Fibroblast of lung (primary cell): ENCODE measurements at places on chromosomes 4 and X.
A peak's percentile ranks its signal among the peaks of the same experiment; 100 is the strongest.

GRCh38 chr4:48178931-48179330, 44.9 kb upstream of the TXK start:
- H3K4me3 ChIP-seq: no peak overlapping the region
- no peaks in the 10 kb centered on the region for H3K27me3 ChIP-seq
- H3K27ac ChIP-seq: no peak overlapping the region
- no peaks in the 10 kb centered on the region for H3K4me1 ChIP-seq
- H3K36me3 ChIP-seq: no peaks in the 10 kb centered on the region

- no peak overlapping the region for H3K27ac ChIP-seq
- H3K4me1 ChIP-seq: peaks cover 7% of the 10 kb centered on the region
- H3K27me3 ChIP-seq: no peaks in the 10 kb centered on the region
- DNase-seq: no peak
Measured at GRCh38 chr4:15145709-15146108, 143.4 kb downstream of the CPEB2 start.

DNA sequence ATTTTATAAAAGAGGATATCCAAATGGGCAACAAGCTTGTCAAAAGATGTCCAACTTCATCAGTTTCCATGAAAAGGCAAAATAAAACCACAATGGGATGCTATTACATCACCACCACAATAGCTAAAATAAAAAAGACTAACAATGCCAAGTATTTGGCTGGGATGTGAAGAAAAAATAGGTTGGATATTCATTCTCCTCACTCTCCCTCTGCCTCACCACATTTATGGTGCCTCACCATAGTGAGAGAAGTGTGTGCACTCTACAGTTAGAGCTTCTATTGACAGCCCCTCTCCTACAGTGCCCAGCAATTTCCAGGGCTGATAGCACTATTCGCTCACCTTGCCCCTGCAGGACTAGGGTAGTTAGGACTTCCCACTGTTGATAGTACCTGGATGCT, 25.5 kb downstream of the VEGFC start:
- no peak overlapping the region for H3K4me3 ChIP-seq
- DNase-seq: no peak
- H3K27ac ChIP-seq: no peak overlapping the region
- H3K4me1 ChIP-seq: peaks cover 7% of the 10 kb centered on the region
- no peaks in the 10 kb centered on the region for H3K36me3 ChIP-seq

GRCh38 chrX:106177982-106178321, 9.8 kb downstream of the PWWP3B start:
- H3K4me3 ChIP-seq: no peak overlapping the region
- DNase-seq: no peak
- no peaks in the 10 kb centered on the region for H3K27me3 ChIP-seq
- no peak overlapping the region for H3K27ac ChIP-seq

DNA sequence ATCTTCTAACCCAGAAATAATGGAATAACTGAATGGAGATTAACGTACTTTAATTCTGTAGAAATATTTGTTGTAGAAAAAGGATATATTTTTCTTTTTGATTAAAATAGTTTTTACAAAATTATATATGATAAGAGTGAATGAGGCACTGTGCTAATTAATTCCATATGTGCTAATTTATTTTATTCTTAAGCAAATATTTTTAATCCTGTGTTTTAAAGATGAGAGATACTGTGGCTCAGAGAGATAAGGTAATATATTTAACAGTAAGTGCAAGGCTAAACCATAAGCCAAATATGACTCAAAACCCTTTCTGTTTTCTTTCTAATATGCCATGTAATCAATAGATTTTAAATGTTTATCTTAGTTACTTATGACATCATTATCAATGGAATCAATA, 88.2 kb downstream of the EMCN start:
- DNase-seq: no peak
- H3K27ac ChIP-seq: no peak overlapping the region
- H3K27me3 ChIP-seq: no peaks in the 10 kb centered on the region

DNA sequence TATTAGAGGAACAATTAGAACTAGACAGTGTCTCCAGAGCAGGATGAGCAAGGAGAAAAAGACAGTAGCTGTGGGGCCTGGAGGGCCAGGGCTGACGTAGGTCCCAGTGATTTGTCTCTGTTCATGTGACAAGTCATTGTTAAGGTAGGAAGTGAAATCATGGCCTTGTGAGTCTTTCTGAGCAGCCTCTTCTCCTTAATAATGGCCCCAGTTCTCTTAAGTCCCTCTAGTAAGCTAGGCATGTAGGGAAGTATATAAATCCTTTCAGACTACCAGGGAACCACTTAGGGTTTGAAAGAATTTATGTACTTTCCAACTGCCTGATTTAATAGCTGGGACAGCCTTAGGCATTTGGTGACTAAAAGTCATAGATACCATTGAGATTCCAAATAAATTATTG, 133.0 kb downstream of the KLHL8 start:
- DNase-seq: no peak
- H3K27ac ChIP-seq: peak overlapping the region; percentile 10
- no peaks in the 10 kb centered on the region for H3K36me3 ChIP-seq
- no peak overlapping the region for H3K4me3 ChIP-seq

DNA sequence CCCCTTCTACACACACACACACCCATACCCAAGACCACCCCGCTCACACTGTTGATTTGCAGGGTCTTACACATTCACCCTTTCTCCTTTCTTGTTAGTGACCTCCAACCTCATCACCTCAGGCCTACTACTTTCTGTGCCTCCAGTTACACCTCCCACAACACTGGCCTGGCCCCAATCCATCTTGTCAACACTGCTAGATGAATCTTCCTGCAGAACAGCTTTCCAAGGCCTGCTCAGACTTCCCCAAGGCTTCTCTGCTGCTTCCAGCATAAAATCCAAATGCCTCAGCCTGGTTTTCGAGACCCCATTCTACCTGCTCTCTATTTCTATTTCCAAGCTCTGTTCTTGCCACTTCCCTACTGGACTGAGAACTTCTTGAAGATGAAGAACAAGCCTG, 79.9 kb downstream of the NHSL2 start:
- H3K4me1 ChIP-seq: no peaks in the 10 kb centered on the region
- no peak overlapping the region for H3K27ac ChIP-seq
- no peaks in the 10 kb centered on the region for H3K36me3 ChIP-seq
- H3K27me3 ChIP-seq: peaks cover 4% of the 10 kb centered on the region
- H3K4me3 ChIP-seq: no peak overlapping the region

DNA sequence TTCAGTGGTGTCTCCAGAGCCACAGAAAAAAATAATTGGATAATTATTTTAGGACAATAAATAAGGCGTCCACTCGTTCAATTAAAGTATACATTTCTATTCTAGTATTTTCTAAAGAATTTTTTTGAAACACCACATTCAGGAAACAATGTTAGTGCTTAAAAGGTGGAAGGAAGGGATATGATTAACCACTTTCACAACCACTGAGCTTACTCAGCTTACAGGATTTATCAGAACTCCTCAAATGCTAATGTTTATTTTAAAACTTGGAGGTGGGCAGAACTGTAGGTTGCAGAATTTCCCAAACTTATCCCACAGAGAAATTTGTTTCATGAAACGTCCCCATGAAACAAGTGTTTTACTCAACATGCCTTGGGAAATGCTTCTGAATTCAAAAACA, 54.3 kb upstream of the MAGEB2 start:
- no peak for DNase-seq
- no peaks in the 10 kb centered on the region for H3K27me3 ChIP-seq
- no peak overlapping the region for H3K27ac ChIP-seq
- no peak overlapping the region for H3K4me3 ChIP-seq
- H3K36me3 ChIP-seq: no peaks in the 10 kb centered on the region

DNA sequence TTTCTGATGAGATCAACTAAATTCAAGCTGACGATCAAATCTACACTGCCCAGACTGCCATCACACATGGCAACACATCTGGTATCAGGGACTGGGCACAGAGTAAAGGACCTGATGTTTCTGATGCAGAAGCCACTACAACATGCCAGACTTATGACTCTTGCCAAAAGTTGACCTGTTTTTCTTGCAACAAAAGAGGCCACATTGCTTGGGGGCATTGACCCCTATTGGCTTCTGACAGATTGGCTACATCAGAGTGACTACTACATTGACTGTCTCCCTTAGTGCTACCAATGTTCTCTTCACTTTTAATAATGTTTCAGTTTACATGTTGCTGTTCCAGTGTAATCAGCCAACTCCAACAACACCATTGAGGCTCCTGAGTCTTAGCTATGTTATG, 15.3 kb upstream of the SMIM10 start:
- no peaks in the 10 kb centered on the region for H3K4me1 ChIP-seq
- H3K36me3 ChIP-seq: no peaks in the 10 kb centered on the region
- no peaks in the 10 kb centered on the region for H3K27me3 ChIP-seq
- DNase-seq: no peak

GRCh38 chrX:112058255-112058654, 24.3 kb downstream of the TRPC5 start:
- no peaks in the 10 kb centered on the region for H3K4me1 ChIP-seq
- H3K36me3 ChIP-seq: no peaks in the 10 kb centered on the region
- no peaks in the 10 kb centered on the region for H3K27me3 ChIP-seq
- H3K27ac ChIP-seq: no peak overlapping the region
- DNase-seq: no peak
- no peak overlapping the region for H3K4me3 ChIP-seq

GRCh38 chrX:139881130-139881529, 51.7 kb downstream of the ATP11C start:
- no peaks in the 10 kb centered on the region for H3K36me3 ChIP-seq
- no peak for DNase-seq

GRCh38 chrX:109635146-109635545, 10.2 kb upstream of the KCNE5 start:
- no peaks in the 10 kb centered on the region for H3K27me3 ChIP-seq
- no peaks in the 10 kb centered on the region for H3K36me3 ChIP-seq
- no peak overlapping the region for H3K4me3 ChIP-seq
- H3K27ac ChIP-seq: no peak overlapping the region
- no peaks in the 10 kb centered on the region for H3K4me1 ChIP-seq
- no peak for DNase-seq

- no peak overlapping the region for H3K4me3 ChIP-seq
- no peaks in the 10 kb centered on the region for H3K4me1 ChIP-seq
- no peak overlapping the region for H3K27ac ChIP-seq
- no peak for DNase-seq
- H3K27me3 ChIP-seq: no peaks in the 10 kb centered on the region
- H3K36me3 ChIP-seq: no peaks in the 10 kb centered on the region
Measured at GRCh38 chr4:131044368-131044767, 1948.4 kb downstream of the C4orf33 start.

DNA sequence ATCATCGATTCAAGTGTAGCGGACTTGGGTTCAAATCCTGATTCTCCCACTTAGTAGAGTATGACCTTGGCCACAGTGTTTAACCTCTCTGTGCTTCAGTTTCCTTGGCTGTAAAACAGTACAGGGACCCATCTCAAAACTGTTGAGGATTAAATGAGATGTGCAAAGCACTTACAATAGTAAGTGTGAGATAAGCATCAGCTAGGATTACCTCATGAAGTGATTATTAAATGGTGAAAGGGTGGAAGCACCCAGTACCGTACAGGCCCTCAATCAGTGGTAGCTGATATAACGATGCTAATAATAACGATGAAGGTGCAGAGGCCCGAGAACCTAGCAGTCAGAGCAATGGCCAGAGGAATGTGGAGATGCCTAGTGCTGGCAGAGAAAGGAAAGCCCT, 45.1 kb downstream of the PRPS1 start:
- no peak overlapping the region for H3K4me3 ChIP-seq
- DNase-seq: no peak
- peaks cover 11% of the 10 kb centered on the region for H3K4me1 ChIP-seq
- H3K27me3 ChIP-seq: no peaks in the 10 kb centered on the region
- no peak overlapping the region for H3K27ac ChIP-seq

DNA sequence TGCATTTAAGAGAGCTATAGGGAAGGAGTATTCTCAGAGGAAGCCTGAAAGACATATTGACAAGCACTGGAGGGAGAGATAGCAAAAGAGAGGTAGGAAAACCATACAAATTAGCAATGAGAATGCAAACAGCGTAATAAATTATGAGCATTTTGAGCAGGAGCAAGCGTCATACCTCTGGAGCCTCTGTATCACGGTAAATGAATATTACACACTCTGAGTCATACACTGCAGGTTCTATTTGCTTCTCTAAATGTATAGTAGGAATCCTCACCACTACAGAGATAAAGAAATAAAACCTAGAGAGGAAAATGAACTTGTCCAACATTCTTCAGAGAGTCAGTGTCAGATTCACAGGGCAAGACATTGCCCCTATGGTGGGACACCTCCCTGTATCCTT, 46.4 kb upstream of the GABRE start:
- no peaks in the 10 kb centered on the region for H3K36me3 ChIP-seq
- H3K27ac ChIP-seq: no peak overlapping the region
- no peak overlapping the region for H3K4me3 ChIP-seq
- no peaks in the 10 kb centered on the region for H3K27me3 ChIP-seq
- DNase-seq: no peak

DNA sequence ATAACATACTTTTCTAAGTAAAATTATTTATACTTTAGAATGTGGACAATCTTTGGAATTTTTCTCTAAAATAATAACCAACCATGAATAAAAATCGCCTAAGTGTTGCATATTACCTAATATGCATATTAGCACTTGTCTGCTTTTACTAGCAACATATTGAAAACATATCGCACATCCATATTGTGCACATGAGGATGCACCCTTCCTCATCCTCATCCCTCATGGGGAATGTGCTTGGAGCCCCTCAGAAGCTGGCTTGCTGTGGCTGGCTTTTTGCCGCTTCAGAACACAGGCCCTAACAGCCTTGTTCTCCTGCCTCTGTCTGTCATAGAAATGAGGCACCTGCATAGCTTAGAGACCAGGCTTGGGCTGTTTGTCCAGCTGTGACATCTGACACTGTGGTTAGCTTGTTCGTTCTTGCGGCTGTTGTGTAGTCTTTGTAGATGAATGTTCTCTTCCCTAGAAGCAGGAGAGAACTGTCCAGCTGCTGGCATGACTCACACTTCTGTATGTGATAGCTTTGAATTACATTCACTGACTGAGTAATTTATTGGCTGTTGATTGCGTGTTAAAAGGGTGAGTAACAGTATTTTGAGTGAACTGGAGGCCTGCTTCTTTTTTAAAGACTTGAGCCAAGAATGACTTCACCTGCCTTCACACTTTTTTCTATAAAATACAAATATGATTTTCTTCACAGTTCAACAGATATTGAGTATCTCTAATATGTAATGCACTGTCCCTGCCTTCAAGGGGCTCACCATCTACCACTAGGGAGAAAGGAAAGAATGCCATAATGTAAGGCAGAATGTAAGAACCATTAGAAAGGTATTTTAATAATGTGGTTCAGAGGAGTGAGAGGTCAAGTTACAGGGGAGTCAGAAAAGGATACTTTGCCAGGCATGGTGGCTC, 81.9 kb downstream of the HMGB2 start:
- peak; percentile 100 for DNase-seq
- no peaks in the 10 kb centered on the region for H3K36me3 ChIP-seq
- no peak overlapping the region for H3K27ac ChIP-seq
- peaks cover 3% of the 10 kb centered on the region for H3K4me1 ChIP-seq

DNA sequence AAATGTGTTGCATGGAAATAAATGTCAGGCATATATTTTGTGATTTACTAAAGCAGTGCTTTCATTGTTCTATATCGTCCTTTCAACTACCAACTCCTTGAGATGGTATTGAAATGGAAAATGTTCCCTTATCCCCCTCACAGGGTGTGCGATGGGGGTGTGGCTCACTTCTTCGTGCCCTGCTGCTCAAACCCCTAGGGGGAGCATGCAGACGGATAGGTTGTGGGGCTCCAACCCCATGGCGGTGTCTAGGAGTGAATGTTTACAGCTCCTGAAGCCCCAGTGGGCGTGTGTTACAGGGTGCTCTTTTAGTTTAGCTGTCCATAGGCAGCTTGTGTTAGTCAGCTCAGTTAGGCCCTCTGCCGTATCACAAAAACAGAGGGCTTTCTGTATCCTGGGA, 287.7 kb upstream of the EMCN start:
- H3K27me3 ChIP-seq: no peaks in the 10 kb centered on the region
- no peaks in the 10 kb centered on the region for H3K36me3 ChIP-seq
- no peak overlapping the region for H3K4me3 ChIP-seq
- no peak overlapping the region for H3K27ac ChIP-seq
- no peak for DNase-seq
